Activated CD8-positive, alpha-beta memory T cell treated with anti-CD3 and anti-CD28 coated beads, Interleukin-2, amount 10 ng/mL, durations not matched to agents 7 days and 5 days (primary cell): ENCODE measurements at places on chromosomes 5 and 9. TPM values are rescaled to one million over a fixed set of nuclear protein-coding genes. Genes with fewer than 3 reads are reported as not detected.

Gene FRMPD1
- total RNA-seq: not detected

Gene F2RL2
- not detected for total RNA-seq

Gene DDX4
- 0.12 TPM for total RNA-seq

Gene GNA14
- total RNA-seq: not detected

- DNase-seq: no peak
These were observed 8.6 kb downstream of the HAPLN1 start for GRCh38 chr5:83711982-83712601.

GRCh38 chr5:1413611-1414241, 31.5 kb downstream of the SLC6A3 start:
- no peak for DNase-seq

DNA sequence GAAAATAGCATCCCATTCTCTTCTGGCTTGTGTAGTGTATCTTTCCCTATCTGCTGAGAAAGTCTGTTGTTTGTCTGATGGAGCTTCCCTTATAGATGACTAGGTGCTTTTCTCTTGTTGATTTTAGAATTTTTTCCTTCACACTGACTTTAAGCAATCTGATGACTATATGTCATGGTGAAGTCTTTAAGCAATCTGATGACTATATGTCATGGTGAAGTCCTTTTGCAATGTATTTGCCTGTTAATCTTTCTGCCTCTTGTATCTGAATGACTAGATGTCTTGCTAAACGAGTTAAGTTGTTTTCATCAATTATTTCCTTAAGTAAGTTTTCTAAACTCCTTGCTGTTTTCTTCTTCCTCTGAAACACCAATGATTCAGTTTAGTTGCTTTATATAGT, 80.5 kb downstream of the RNF130 start:
- DNase-seq: no peak

DNA sequence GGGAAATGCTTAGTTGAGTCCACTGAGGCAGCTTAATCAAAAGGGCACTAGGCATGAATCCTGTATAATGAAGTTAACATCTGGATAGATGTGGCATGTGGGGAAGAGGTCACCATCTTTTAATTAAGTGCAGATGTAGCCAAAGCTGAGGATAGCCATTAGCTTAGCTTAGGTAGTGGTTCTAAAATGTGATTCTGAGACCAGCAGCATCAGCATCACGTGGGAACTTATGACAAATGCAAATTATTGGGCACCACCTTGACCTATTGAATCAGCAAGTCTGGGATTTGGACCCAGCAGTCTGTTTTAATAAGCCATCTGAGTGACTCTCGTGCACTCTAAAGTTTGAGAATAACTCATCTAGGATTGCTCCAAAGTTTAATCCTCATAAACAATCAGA, 63.8 kb downstream of the SNCAIP start:
- DNase-seq: no peak

GRCh38 chr5:50727149-50727496, 60.7 kb downstream of the PARP8 start:
- DNase-seq: peak; percentile 53

DNA sequence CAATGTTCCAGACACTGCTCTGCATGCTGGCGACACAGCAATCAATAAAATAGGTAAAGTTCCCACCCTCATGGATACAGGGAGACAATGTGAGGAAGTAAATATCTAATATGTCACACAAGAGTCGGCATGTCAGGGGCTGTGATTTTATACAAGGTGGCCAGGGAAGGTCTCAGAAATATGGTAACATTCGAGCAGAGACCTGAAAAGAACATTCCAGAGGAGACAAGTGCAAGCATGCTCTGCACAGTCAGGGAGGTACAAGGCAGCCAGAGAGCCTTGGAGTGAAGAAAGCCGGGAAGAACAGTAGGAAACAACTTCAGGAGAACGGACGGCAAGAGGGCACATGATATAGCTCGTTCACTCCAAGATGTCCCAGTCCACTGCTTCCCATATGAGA, 89.2 kb upstream of the ZNF462 start:
- no peak for DNase-seq

DNA sequence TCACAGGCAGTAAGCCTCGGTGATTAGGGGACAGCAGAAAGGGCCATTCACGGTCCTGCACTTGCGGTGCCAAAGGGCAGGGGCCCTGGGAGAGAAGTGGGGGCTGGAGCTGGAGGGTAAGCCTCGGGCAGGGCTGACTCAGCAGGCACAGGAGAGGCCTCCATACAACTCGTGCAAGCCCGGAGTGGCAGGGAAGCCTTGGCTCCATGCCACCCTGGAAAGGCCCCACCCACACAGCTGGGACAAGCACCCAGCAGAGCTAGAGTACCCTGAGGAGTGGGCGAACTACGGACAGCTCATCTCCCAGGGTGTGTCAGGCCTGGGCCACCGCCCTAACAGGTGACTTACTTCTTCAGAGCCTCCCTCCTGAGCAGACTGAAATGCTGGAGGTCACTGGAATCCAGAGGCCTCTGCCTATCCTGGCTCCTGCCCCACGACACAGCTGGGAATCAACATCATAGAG, 5.6 kb upstream of the CAMK2A start:
- DNase-seq: no peak

- DNase-seq: no peak
These were observed 8.0 kb upstream of the SEMA4D start for GRCh38 chr9:89505911-89506310.
